ENCODE measurements at places on chromosomes 6 and 20.

DNA sequence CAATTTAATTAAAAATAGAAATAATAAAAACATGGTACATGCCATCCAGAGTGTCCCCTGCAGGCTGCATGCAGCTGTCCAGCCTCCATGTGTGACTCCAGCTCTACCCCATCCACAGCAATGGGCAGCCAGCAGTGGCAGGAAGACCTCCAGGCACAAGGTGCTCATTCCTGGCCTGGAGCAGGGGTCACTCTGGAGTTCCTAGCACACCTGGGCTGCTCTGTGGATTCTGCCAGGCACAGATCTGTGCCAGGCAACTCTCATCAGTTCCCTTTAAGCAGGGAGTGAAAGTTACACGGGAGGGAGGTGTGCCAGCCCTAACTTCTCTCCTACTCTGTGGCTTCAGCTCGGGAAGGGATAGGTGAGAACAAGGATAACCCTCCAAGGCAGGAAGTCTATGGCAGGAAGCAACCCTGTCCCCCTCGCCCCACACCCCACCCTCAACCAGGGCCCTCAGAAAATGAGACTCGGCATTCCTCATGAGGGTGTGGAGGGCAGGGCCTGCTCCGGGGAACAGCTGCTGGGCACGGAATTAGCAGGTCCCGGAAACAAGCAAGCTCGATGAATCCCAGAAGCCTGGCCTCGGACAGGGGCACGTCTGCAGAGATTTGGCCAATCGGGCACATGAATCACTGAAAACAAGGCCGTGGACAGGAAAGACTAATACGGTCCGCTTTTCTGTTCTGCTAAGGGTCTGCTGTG lies 10.0 kb downstream of the JPH2 start:
- no peaks in the 10 kb centered on the region for H3K4me1 ChIP-seq
- no peaks in the 10 kb centered on the region for H3K36me3 ChIP-seq
- H3K27ac ChIP-seq, result no peak overlapping the region
- no peak overlapping the region for H3K4me3 ChIP-seq
- peaks cover 14% of the 10 kb centered on the region for H3K27me3 ChIP-seq

DNA sequence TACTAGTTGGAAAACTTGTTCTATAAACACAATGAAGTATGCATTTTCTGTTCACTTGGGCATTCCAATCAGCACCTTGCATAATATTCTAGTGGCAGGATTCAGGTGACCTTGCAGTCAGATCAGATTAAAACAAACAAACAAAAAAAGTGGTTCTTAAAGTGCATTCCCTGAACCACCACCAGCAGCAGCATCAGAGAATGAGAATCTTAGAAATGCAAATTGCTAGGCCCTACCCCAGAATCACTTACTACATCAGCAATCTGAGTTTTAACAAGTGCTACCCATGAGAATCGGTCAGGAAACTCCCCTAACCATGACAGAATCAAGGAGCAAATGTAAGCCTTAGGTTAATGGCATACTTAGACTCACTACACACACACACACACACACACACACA lies 41.7 kb downstream of the SNAP25 start:
- peaks cover under 1% of the 10 kb centered on the region for H3K27me3 ChIP-seq
- DNase-seq, result no peak
- no peak overlapping the region for H3K4me3 ChIP-seq
- no peak overlapping the region for H3K27ac ChIP-seq
- no peaks in the 10 kb centered on the region for H3K4me1 ChIP-seq

- H3K36me3 ChIP-seq, result no peaks in the 10 kb centered on the region
- no peak overlapping the region for H3K27ac ChIP-seq
- H3K4me1 ChIP-seq, result no peaks in the 10 kb centered on the region
- H3K4me3 ChIP-seq, result no peak overlapping the region
- no peak for DNase-seq
- H3K27me3 ChIP-seq, result no peaks in the 10 kb centered on the region
Observed at GRCh38 chr6:78599526-78599925, 267.8 kb upstream of the IRAK1BP1 start.

DNA sequence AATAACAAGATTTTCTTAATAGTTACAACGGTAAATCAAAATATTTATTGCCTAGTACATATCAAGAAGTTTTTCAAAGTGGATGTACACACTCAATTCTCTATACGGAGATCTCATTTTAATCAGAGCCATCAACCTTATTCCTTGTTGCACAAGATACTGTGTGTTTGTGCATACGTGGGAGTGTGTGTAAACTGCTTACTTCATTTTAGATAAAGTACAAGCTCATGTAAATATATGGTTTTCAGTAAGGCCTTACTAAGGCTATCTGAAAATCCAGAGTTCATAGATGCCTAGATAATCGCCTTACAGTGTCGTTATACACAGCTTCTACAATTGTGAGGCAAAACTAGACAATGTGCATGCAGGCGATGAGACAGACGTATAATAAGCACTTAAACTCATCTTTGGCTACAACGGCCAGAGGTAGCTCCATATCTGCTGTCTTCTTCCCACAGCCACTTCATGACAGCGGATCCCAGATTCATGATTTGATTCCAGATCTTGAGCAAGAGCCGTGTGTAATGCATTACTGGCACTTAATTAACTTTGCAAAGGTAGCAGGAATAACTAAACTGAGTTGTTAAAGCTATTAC lies 2.5 kb downstream of the PERP start:
- H3K27ac ChIP-seq, result no peak overlapping the region
- peaks cover 20% of the 10 kb centered on the region for H3K4me1 ChIP-seq
- no peaks in the 10 kb centered on the region for H3K36me3 ChIP-seq
- peaks cover 26% of the 10 kb centered on the region for H3K27me3 ChIP-seq

GRCh38 chr6:28081486-28081751 lies 1.1 kb downstream of the ZNF165 start:
- H3K4me1 ChIP-seq, result peaks cover 16% of the 10 kb centered on the region
- DNase-seq, result no peak
- no peaks in the 10 kb centered on the region for H3K36me3 ChIP-seq
